ENCODE measurements at places on chromosomes 5 and 9. TPM values are rescaled to one million over a fixed set of nuclear protein-coding genes. Genes with fewer than 3 reads are reported as not detected.

HAVCR1 gene
- total RNA-seq, result 50.1 TPM

PDE6A gene
- 0.24 TPM for total RNA-seq

CDO1 gene
- not detected for total RNA-seq

RGP1 gene
- 16.3 TPM for total RNA-seq

C7 gene
- total RNA-seq, result not detected

All from A549 treated with Hydrocortisone at 1 μM for 4 hours (cell line).